A549 (cell line): ENCODE measurements at places on chromosomes 1 and 21. TPM values are rescaled to one million over a fixed set of nuclear protein-coding genes. Genes with fewer than 3 reads are reported as not detected.

GRCh38 chr1:225280563-225280962 is 147.3 kb downstream of the LBR start:
- no peak for DNase-seq

DNA sequence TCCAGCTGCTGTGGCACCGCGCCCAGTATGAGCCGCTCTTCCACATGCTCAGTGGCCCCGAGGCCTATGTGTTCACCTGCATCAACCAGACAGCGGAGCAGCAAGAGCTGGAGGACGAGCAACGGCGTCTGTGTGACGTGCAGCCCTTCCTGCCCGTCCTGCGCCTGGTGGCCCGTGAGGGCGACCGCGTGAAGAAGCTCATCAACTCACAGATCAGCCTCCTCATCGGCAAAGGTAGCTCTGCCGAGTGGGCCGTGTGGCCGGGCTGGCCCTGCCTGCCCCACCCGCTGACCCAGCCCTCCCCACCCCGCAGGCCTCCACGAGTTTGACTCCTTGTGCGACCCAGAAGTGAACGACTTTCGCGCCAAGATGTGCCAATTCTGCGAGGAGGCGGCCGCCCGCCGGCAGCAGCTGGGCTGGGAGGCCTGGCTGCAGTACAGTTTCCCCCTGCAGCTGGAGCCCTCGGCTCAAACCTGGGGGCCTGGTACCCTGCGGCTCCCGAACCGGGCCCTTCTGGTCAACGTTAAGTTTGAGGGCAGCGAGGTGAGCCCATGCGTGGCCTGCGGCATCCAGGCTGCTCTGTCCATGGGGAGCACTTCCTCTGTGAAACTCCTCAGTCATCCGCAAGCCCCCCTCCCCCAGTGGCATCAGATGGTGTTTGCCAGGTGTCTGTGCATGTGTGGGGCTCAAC is 64.2 kb downstream of the PIK3CD start:
- DNase-seq, result no peak

DNA sequence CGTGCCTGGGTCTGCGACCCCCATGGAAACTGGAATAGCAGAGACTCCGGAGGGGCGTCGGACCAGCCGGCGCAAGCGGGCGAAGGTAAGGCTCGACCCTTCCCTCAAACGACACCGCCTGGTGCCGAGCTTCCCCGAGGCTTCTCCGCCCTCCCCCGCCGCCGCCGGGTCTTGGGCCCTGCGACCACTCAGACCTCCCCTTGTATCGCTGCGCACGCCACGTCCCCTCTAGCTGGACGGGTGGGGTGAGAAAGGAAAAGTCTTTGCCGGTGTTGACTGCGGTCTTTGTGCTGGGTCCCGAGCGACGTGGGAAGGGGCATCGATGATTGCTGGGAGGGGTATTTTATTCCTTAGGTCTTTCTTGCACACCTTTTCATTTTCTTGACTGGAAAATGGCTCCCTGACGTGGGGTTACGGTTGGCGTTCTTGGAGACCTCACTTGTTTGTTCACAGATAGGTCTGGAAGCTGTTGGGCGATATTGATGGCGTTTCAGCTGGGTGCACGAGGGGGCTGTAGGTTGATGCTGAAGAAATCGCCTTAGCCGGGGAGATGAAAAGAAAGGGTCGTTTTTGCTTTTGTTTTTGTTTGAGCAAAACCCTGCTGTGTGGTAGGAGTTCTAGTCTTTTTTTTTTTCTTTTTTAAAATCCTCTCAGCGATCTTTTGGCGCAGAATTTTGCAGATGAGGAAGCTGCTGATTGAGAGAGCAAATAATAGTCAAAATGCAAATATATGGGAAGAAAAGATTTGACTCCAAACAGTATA is 776 bp downstream of the KDM1A start:
- DNase-seq, result peak; percentile 8

DNA sequence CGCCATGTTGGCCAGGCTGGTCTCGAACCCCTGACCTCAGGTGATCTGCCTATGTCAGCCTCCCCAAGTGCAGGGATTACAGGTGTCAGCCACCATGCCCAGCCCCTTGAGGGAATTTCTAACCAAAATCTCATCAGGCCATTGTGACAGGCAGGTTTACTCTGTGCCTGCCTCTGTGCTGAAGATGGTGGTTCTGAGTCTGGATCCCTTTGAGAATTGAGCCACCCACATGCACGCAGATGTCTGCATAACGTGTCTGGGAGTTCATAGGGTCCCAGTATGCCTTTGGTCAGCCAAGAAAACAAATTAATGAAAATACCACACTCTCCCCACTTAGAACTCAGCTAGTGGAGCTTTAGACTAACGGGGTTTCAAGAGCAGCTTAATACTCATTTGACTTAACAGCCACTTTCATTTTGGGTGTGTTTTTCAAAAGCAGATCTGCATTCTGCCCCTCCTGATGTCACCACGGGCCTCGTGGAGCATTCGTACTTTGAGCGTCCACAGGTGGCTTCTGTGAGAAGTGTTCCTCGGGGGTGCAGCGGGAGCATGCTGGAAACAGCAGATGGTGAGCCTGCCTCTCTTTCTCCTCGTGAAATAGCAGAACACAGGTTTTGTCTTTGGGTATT is 45.3 kb downstream of the DIP2A start:
- DNase-seq, result no peak

- DNase-seq, result no peak
These were observed 4.8 kb upstream of the PTCH2 start for GRCh38 chr1:44847845-44848244.

- no peak for DNase-seq
These were observed 16.4 kb upstream of the TARBP1 start for GRCh38 chr1:234495231-234495990.

CFAP141 gene
- 0.37 TPM in 1 of 3 replicates, not detected in the others for polyA plus RNA-seq

PTPRF gene
- polyA plus RNA-seq, result 68.3 to 75.4 TPM (median 68.5 TPM) in 3 replicates
